ENCODE measurements at places on chromosomes 2 and 18.
A peak's percentile ranks its signal among the peaks of the same experiment; 100 is the strongest.

DNA sequence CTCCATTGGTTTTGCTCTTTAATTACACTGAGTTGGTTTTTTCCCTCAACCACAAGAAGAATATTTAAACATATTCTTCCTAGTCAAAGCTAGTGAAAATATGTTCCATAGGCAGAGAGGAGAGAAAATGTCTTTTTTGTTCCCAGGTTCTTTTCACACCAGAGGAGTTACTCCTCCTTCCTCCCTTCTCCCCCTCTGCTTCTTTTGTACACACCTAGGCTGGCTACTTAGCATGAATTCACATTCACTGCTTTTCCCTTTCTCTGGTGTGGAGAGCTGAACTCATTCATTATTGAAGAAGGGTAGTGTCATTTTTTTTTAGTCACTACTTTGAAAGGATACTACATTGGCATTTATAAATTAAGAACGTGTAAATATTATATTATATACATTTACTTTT, 56.6 kb upstream of the UGP2 start:
- peaks cover 10% of the 10 kb centered on the region for H3K27me3 ChIP-seq
- H3K4me1 ChIP-seq: peaks cover 1% of the 10 kb centered on the region
- no peak overlapping the region for H3K4me3 ChIP-seq
- no peak for DNase-seq
- H3K27ac ChIP-seq: no peak overlapping the region

GRCh38 chr2:207530160-207531031, 634 bp downstream of the CREB1 start:
- H3K4me3 ChIP-seq: peak overlapping the region; percentile 99
- peak overlapping the region; percentile 100 for H3K27ac ChIP-seq
- peak; percentile 54 for DNase-seq
- H3K36me3 ChIP-seq: peaks cover 60% of the 10 kb centered on the region

DNA sequence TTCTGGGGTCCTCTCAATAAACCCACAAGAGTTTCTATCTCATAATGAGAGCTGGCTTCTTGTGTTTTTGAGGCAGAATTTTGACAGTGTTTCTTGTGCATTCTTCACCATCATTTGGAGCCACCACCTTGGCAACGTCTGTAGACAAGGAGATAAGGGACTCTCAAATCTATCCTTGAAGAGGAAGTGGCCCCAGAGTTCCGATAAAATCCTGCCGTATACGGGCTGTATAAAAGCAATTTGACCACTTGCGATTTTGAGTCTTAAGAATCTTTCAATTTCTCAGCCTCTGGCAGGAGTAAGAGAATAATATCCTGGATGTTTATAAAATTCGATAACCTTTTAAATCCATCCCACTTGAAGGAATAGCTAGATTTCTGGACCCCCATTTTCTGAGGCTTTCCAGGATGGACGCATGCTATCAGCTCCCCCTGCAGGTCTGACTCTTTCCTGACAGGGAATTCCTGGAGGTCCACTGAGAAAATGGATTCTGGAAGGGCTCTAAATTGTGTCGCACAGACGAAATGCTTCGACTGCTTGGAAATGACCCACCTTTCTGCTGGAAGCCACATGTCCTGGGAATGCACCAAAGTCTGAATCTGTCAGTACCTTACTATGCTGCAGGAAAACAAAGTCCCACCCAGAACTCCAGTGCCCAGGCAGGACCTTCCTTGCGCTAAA, 54.1 kb downstream of the E2F6 start:
- H3K4me3 ChIP-seq: no peak overlapping the region
- peaks cover 7% of the 10 kb centered on the region for H3K27me3 ChIP-seq
- no peaks in the 10 kb centered on the region for H3K4me1 ChIP-seq
- H3K27ac ChIP-seq: no peak overlapping the region
- H3K36me3 ChIP-seq: no peaks in the 10 kb centered on the region
- no peak for DNase-seq

GRCh38 chr2:121746071-121746578, 9.3 kb upstream of the TSN start:
- no peaks in the 10 kb centered on the region for H3K36me3 ChIP-seq
- peak overlapping the region; percentile 43 for H3K27ac ChIP-seq
- H3K4me1 ChIP-seq: peaks cover 13% of the 10 kb centered on the region
- no peak for DNase-seq

GRCh38 chr2:159904127-159904958, 106.3 kb upstream of the CD302 start:
- H3K27ac ChIP-seq: peak within 1 kb of the TSS; percentile 93
- peaks cover 61% of the 10 kb centered on the region for H3K4me1 ChIP-seq
- peak; percentile 71 for DNase-seq
- H3K4me3 ChIP-seq: peak within 1 kb of the TSS; percentile 94

GRCh38 chr18:31723639-31723989, 37.1 kb downstream of the SLC25A52 start:
- H3K27me3 ChIP-seq: peaks cover 35% of the 10 kb centered on the region
- DNase-seq: no peak
- H3K27ac ChIP-seq: no peak overlapping the region
- H3K4me1 ChIP-seq: peaks cover 4% of the 10 kb centered on the region
- no peaks in the 10 kb centered on the region for H3K36me3 ChIP-seq

DNA sequence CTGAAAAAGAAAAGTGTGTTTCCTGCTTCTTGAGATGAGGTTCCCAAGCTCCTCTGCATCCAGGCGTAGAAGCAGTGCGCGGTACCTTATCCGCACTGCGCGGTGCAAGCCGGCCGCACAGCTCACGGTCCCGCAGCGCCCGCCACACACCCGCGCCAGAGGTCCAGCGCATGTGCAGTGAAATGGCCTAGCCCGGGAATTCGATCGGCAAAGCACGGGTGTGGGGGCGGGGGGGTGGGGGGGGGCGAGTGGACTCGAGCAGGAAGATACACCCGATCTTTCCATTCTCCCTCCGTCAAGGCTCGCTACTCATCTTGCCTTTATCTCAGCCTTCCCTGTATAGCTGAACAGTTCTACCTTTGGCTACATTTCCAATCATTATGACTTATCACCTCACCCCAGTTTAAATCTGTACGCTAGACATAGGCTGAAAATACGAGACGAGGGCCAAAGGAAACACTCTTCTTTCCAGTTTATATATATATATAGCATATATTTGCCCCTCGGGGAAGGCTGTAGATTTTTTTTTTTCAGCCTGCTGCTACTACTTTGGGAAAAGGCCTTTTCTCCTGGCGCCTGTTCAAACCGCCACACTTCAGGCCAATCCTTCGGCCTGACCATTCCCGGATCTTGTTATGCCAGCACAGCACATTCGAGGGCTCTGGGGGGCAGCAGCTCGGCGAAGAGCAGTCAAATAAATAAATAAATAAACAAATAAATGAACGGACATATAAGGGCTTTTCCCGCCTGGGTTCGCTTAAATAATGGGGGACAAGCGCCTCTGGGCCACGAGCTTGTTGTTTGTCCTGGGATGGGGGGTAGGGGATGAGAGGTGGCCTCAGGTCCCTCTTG, 10.4 kb downstream of the HOXD8 start:
- peaks cover 82% of the 10 kb centered on the region for H3K27me3 ChIP-seq
- H3K4me1 ChIP-seq: peaks cover 10% of the 10 kb centered on the region
- H3K36me3 ChIP-seq: no peaks in the 10 kb centered on the region
- H3K4me3 ChIP-seq: no peak overlapping the region
- no peak overlapping the region for H3K27ac ChIP-seq

DNA sequence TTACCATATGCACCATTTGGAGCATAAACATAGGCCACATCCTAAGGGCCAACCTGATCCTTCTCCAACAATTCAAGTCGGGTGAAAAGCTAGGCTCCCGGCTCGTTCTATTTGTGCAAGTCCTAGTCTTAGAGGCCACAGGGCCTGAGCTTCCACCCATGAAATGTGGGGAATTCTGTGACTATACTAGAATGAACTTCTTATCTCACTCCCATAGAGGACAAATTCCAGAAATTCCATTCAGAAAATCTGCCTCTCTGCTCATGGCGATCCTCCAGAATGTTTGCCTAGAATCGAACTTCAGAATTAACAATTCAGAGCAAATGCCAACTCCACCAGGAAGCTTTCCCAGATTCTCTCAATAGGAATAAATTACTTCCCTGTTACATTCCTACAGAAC, 187.9 kb downstream of the BCL11A start:
- peaks cover 6% of the 10 kb centered on the region for H3K27me3 ChIP-seq
- no peak overlapping the region for H3K27ac ChIP-seq
- no peak overlapping the region for H3K4me3 ChIP-seq
- DNase-seq: no peak
- no peaks in the 10 kb centered on the region for H3K4me1 ChIP-seq

DNA sequence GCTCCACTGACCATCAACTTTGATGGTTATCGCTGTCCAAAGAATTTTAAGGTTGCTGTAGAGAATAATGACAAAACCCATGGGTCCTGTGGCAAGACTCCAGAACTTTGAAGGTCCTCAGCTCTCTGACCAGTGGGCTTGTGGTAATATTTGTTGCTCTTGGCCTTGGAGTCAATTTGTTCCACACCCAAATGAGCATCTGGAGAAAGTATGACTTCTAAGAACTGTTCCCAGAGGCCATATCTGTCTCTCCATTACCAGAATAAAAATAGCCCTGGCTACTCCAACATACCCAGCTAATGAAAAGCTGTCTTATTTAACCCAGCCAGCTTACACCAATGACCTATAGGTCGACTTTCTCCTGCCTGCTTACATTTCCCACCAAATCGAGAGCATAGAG, 466.4 kb downstream of the MEIS1 start:
- no peak overlapping the region for H3K27ac ChIP-seq
- DNase-seq: no peak
- no peaks in the 10 kb centered on the region for H3K27me3 ChIP-seq
- no peaks in the 10 kb centered on the region for H3K36me3 ChIP-seq
- no peak overlapping the region for H3K4me3 ChIP-seq

DNA sequence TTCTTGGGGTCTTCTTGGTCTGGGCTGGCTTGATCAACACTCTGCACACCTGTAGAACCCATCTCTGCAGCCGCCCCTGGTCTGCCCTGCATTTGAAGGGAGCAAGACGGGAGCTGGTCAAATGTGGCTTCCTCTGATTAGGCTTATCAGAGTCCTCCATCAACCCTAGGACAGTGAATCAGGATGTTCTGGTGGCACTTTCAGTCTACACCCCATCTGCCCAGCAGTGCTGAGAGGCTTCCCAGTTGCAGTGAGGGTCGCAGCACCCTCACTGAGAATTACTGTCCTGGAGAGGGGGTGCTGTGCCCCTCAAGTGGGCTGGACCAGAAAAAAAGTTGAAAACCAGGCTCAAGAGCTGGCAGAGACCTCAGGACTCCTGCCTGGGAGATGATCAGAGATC, 152.9 kb downstream of the DYSF start:
- no peak for DNase-seq
- H3K36me3 ChIP-seq: no peaks in the 10 kb centered on the region
- peaks cover 17% of the 10 kb centered on the region for H3K4me1 ChIP-seq
- H3K27ac ChIP-seq: no peak overlapping the region

DNA sequence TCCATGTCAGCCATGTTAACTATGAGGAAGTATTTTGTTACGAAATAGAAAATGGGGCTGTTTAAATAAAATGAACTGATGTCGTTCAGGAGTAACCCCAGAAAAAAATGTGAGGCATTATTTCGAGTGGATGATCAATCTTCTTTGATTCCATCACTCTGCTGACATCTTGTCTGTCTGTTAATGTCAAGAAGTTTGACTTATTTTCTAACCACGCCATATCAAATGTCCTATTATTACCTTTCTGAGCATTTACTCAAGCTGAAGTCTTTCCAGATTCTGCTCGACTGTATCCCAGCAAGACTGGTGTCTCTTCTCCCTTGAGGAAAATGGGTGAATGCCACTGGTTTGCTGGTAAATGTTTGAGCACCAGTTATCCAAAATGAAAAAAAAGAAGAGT, 672.9 kb upstream of the SOX11 start:
- no peak for DNase-seq
- H3K36me3 ChIP-seq: no peaks in the 10 kb centered on the region
- no peak overlapping the region for H3K27ac ChIP-seq
- H3K4me1 ChIP-seq: no peaks in the 10 kb centered on the region

- H3K27me3 ChIP-seq: no peaks in the 10 kb centered on the region
- H3K4me3 ChIP-seq: peak overlapping the region; percentile 92
- peaks cover 39% of the 10 kb centered on the region for H3K4me1 ChIP-seq
These were observed 1.4 kb downstream of the PSME4 start for GRCh38 chr2:53969285-53969967.

DNA sequence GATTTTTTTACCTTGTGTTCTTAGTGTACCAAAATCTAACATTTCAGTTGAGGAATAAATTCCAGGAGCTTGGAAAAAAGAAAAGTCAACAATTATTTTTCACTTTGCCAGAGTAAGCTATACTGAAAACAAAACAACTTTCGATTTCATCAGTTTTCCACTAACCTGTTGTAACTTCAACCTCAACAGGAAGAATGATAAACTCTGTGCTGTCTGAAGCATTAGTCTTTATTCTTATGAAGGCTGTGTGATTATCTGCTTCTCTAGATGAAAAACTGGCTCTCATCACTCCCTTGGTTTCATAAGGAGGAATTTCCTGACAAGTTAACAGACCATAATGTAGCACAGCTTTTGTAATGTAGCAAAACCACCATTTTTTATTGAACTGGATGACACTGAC, 121.2 kb downstream of the ZAP70 start:
- no peak overlapping the region for H3K27ac ChIP-seq
- peaks cover 49% of the 10 kb centered on the region for H3K36me3 ChIP-seq
- DNase-seq: no peak
- H3K27me3 ChIP-seq: no peaks in the 10 kb centered on the region

DNA sequence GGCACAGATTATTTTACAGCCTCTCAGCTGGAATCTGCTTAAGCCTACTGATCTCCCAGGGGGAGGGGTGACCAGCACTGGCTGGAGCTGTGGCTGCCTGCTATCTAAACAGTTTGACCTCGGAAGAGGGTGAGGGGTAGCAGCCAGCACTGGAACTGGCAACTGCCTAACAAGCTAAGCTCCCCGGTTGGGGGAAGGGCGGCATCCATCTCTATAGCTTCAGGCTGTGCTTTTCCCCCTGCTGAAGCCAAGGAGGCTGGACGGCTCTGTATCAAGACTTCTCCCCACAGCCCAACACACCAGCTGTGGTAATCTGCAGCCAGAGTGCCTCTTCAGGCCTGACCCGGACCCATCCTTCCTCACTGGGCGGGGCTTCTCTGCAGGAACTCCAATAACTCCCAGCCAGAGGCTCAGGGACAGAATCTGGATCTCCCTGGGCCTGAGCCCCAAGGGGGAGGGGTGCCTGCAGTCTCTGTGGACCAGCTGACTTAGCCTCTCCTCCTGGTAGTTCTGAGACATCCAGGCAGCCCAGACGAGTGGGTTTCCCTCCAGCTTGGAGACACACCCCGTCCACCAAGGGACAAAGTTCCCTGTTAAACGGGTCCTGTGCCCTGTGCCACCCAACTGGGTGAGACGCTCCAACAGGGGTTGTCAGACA, 560.2 kb downstream of the LRP1B start:
- no peaks in the 10 kb centered on the region for H3K4me1 ChIP-seq
- DNase-seq: no peak
- H3K27me3 ChIP-seq: no peaks in the 10 kb centered on the region
- no peak overlapping the region for H3K27ac ChIP-seq
- no peak overlapping the region for H3K4me3 ChIP-seq
- no peaks in the 10 kb centered on the region for H3K36me3 ChIP-seq

DNA sequence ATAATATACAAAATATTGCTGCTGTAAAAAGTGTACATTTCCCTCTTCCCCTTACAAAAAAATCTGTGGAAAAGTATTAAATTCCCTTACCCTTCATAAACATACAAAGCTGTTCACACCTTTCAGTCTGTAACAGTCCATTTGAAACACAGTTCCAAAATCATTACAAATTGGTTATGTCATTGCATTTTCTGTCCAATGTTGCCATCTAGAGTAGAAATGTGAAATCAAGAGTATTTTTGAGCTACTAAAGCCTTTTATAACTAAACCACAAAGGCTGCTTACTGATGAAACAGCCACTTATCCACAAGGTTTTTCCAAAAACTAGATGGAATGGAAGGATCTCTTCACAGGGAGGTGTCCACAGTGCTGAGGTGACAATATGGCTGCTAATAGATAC, 72.5 kb downstream of the SS18 start:
- H3K36me3 ChIP-seq: peaks cover 62% of the 10 kb centered on the region
- H3K4me1 ChIP-seq: peaks cover 5% of the 10 kb centered on the region
- H3K27ac ChIP-seq: no peak overlapping the region
- H3K4me3 ChIP-seq: no peak overlapping the region
- no peaks in the 10 kb centered on the region for H3K27me3 ChIP-seq

All from activated T-helper 2 cell treated with anti-CD3 and anti-CD28 coated beads, Interferon-gamma antibody, Interleukin-2, Interleukin-4, amounts not matched to agents 10 μg/mL and 5 μg/mL and 100 μg/mL, durations not matched to agents 14 hours and 24 hours and 36 hours (primary cell).